ENCODE measurements at places on chromosomes 1 and 21.

DNA sequence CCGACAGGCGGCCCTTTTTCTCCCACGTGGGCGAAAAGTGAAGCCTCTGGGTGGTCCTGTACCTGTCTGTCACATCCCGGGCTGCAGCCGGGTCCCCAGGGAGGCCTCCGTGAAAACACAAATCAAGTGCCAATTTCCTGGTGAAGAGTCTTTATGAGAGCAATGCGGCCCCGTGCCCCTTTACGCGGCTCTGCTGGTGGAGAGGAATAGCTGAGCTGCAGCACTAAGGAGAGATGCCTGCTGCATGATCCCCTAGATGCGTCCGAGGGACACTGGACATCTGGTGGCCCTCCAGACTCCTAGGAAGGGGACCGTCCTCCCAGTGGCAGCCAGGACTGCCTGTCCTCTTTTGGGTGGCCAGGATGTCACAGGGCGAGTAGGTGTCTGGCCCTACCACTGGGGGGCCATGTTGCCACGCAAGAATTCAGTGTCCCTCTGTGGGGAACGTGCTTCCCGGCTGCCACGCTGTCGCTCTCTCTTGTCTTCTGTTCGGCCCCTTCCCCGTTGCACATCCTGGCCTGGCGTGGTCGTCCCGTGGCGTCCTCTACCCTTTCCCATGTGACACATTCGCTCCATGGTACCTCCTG, 38.7 kb downstream of the COL18A1 start:
- DNase-seq, result no peak

GRCh38 chr1:2406451-2407041, 5.8 kb downstream of the PEX10 start:
- DNase-seq, result no peak

- no peak for DNase-seq
These were observed 10.4 kb downstream of the TFF3 start for GRCh38 chr21:42304556-42305454.

GRCh38 chr1:117359561-117360289, 7.5 kb upstream of the MAN1A2 start:
- DNase-seq, result no peak

- DNase-seq, result no peak
These were observed 3.8 kb downstream of the ZNF672 start for GRCh38 chr1:248841702-248842395.

DNA sequence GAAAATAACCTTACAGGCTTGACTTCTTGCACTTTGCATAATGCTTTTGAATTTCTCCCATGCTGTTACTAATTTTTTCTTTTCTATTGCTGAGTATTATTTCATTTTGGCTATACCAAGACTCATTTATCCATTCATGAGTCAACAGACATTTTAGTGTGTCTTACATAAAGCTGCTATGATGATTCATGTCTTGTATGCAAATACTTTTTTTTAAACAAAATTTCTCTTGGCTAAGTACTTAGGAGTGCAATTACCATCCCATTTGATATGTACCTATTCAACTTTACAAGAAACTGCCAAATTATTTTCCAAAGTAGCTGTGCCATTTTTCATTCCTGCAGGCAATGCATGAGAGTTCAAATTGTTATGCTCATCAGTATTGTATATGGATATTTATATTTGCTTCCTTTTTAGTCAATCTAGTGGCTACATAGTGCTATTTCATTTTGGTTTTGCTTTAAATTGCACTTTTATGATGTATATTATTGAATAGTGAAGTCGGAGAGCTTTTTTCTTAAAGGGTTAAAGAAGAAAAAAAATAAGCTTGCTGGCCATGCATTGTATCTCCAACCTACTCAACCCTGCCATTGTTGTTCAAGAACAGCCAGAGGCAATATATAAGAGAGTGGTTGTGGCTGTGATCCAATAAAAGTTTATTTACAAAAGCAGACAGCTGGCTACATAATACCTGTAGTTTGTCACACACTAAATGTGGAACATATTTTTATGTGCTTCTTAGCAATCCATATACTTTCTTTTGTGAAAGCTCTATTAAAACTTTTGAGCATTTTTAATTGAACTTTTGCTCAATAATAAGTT, 862.8 kb downstream of the KCNT2 start:
- no peak for DNase-seq

DNA sequence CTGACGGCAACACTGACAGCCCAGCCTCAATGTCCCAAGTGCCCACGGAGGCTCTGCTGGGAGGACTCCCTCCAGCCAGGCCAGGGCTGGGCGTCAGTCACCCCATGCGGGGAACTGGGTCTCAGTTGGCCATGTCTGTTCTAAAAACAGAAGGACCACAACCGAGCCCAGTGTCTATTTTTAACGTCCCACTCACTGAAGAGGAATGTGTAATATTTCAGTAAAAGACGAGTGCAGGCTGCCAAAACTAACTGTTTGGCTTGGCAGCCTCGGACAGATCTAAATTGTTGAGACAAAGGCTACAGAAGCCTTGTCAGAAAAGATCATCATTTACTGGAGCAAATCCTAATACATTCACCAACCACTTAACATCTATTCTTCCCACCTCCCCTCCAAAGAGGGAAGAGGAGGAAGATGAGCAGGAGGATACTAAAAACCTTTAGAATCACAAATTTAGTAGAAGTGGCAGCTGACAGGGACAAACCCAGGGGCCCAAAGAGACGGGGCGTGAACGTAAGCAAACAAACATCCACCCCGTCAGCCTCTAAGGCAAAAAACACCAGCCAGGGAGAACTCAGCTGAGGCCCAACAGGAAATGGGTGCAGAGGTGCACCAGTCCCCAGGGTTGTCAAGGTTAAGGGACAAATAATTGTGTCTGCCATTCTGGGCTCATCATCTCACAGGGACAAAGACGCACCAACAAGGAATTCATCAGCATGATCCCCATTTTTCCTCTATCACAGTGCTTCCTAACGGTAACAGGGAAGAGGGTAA, 18.7 kb downstream of the C1orf198 start:
- DNase-seq, result no peak

GRCh38 chr1:3900150-3900968, at the start of gene C1orf174:
TSS of gene C1orf174 (minus strand) at chr1:3900272. CDS start at chr1:3900186, 86 bp downstream.
- DNase-seq, result peak; percentile 97

- DNase-seq, result no peak
These were observed 83.8 kb upstream of the KIF26B start for GRCh38 chr1:245070836-245071615.

GRCh38 chr1:1966071-1966740, 37.4 kb downstream of the CFAP74 start:
- no peak for DNase-seq

DNA sequence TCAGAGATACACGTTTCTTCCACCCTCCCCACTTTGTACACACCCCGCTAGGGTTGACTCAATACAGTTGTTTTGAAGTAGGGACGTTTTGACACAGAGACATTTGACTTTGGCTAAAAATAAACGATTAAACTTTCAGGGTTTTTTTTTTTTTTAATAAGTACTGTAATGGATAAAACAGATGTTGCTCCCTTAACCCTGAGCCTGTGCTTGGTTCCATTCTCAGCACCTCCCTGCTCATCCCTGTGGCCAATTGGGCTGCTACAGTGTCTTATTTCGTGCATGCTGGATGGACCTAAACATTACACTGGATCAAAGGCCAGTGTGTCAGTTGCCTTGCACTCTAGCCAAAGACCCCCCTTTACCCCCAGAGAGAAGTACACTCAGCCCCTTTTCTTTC, 16.9 kb downstream of the GRHL3 start:
- no peak for DNase-seq

DNA sequence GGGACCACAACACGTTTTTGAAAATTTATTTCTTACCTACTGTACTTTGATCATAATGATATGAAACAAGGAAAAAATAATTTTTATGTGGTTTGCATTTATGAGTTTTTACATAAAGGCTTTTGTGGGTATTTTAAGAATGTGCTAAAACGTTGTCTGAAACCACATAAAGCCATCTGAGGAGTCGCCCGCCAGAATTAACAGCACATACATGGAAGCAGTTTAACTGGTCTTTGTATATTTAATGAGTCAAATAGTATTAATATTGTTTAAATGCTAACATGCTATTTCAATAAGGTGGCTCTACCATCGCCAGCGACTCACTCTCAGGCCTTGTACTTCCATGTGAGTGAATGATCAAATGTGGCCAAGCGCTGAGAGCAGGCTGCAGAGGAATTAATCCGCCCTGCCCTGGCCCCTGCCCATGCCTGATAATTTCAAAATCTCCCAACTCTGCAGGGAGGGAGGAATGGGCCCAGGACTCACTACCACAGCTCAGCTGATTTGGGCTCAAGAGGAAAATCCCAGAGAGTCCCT, 49.6 kb downstream of the SLC66A1 start:
- no peak for DNase-seq

GRCh38 chr1:62144238-62144831, 50.3 kb upstream of the L1TD1 start:
- peak; percentile 32 for DNase-seq

DNA sequence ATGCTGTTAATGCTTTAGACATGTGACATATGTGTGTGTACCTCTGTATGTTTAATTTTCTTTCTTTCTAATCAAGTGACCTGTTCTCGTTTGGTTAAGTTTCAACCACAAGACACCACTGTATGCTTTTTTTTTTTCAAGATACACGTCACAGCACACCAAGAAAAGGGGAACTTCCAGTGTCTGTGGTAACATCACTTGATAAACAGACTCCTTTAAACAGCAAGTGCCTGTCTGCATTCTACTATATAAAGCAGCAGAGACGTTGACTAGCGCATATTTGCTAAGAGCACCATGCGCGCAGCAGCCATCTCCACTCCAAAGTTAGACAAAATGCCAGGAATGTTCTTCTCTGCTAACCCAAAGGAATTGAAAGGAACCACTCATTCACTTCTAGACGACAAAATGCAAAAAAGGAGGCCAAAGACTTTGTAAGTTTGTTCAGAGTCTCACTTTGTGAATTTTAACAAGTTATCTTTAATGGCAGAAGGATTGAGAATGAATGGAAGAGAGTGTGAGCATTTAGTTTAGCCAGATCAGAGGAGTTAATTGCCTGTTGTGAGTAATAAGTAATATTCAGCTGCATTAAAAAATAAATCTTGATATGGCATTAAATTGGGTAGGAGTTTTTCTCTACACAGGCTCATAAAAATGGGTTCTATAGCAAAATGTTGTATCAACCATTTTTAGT, at the start of gene RGS1:
Gene RGS1 (plus strand): TSS at position 275 of the 691 bp plus-strand sequence. CDS start 20 bp downstream, at position 295.
- no peak for DNase-seq

GRCh38 chr1:231407547-231408396, 14.3 kb downstream of the EGLN1 start:
- DNase-seq, result no peak

- DNase-seq, result no peak
These were observed 22.6 kb downstream of the FMO5 start for GRCh38 chr1:147202576-147202975.

DNA sequence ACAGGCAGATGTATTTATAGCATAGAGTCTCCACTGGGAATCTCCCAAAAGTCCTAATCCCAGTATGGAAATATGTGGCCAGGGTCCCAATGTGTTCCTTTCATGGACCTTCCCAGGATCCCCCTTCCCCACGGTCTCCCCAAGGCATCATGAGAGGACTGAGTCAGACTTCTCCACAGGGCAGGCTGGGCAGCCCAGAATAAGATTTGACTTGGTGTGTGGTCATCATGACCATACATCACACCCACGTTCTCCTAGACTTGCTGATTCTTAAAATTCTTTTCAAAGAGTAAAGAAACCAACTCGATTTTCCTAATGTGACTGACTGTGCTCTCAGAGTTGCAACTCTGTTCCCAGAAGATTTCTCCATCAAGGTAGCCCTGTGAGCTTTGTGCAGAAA, 93.9 kb upstream of the CD34 start:
- no peak for DNase-seq

DNA sequence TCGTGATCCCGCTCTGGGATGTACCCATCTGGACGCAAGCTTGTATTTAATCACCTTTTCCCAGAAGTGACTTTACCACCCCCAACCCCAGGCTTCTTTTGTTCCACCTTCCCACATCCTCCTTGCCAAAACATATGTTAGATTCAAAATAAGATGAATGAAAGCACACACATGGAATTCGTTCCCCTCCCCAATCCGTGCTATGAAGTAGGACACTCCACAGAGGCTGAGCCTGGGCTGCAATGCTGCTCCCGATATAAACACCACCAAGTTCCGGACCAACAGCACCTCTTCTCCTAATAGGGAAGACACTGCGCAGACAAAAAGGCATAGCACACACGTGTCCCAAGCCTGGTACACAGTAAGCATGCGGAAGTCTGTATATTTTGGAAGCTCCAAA, 86.1 kb downstream of the CLSTN1 start:
- no peak for DNase-seq

- no peak for DNase-seq
These were observed 28.1 kb upstream of the TARBP1 start for GRCh38 chr1:234507089-234507488.

GRCh38 chr1:183515002-183515689, 42.8 kb downstream of the SMG7 start:
- DNase-seq, result no peak

GRCh38 chr1:236509647-236510401, 14.0 kb upstream of the LGALS8 start:
- no peak for DNase-seq

GRCh38 chr1:185896863-185897262, 162.7 kb downstream of the HMCN1 start:
- no peak for DNase-seq

DNA sequence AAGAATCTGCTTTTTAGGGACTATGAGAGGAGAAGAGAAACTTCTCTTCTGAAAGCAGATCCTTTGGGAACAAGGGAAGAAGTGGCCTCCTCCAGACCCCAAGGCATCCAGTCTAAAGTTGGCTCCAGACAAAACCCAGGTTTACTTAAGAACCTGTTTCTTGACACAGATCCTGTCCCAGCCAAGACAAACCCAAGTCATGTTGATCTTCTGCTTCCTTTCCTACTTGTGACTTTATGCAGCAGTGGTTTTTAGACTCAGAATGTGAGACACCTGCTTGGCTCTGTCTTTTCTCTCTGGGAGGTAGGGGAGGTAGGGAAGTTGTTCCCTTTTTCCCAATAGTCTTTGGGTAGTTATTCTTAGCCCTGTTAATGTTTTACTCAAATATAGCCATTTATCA, 38.3 kb downstream of the ELAPOR1 start:
- DNase-seq, result no peak

- DNase-seq, result no peak
These were observed 292.2 kb downstream of the SMYD3 start for GRCh38 chr1:246214708-246215509.

DNA sequence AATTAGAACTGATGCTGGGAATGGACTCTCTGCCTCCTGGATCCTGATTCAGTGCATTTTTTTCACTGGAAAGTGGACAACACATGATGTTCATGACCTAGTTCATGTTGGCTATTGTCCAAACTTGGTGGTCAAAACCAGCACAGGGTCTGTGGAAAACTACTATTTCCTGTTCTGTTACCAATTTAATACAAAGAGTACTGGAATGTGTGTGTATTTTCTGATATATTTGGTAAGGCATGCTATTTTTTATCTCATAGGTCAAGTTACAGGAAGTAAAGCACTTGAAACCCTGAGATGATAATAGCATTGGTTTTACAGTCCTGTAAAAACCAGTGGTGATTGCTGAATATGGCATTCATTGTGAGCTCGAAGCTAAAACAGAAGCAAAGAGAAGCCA, 89.9 kb downstream of the SGIP1 start:
- DNase-seq, result no peak

GRCh38 chr1:242019018-242019417, 20.1 kb upstream of the MAP1LC3C start:
- no peak for DNase-seq

All from amygdala (tissue), 56 donors.